ENCODE measurements at places on chromosomes 11 and 22.

GRCh38 chr11:43397251-43397650, 38.5 kb downstream of the TTC17 start:
- DNase-seq: no peak

DNA sequence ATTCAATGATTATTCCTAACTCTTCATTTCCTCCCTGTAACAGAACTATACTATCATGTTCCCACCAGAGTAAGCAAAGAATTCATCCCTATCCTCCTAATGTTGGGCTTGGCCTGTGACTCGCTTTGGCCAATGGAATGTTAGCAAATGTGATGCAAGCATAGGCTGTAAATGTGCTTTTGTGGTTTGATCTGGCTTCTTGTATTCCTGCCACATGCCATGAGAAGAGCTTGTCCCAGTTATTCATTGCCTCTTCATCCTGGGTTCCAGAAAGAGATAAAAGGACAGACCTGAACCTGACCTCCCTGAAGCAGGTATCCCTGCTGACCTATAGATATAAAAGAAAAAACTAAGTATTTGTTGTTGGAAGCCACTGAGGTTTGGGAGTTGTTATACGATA, 51.0 kb downstream of the SYTL2 start:
- no peak for DNase-seq

- DNase-seq: no peak
Observed at GRCh38 chr11:102812188-102812587, 14.2 kb upstream of the MMP1 start.

DNA sequence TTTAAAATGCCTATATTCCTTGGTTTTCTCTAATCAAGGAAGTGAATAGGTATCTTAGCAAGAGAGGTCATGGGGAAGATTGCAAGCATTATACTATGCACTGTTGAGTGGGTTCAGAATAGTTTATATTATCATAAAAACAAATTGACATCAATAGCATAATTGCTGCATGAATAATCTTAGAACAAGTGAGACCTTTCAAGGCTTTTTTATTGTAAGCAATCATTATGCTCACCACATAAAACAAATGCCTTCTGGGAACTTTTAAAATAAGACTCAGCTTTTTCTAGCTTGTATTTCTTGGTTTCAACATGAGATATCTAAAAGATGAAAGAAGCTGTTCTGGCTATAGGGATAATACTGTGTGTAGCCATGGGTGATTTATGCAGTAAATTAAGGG, 135.6 kb upstream of the ZC3H12C start:
- no peak for DNase-seq

GRCh38 chr11:92257536-92257935, 32.9 kb downstream of the FAT3 start:
- no peak for DNase-seq

DNA sequence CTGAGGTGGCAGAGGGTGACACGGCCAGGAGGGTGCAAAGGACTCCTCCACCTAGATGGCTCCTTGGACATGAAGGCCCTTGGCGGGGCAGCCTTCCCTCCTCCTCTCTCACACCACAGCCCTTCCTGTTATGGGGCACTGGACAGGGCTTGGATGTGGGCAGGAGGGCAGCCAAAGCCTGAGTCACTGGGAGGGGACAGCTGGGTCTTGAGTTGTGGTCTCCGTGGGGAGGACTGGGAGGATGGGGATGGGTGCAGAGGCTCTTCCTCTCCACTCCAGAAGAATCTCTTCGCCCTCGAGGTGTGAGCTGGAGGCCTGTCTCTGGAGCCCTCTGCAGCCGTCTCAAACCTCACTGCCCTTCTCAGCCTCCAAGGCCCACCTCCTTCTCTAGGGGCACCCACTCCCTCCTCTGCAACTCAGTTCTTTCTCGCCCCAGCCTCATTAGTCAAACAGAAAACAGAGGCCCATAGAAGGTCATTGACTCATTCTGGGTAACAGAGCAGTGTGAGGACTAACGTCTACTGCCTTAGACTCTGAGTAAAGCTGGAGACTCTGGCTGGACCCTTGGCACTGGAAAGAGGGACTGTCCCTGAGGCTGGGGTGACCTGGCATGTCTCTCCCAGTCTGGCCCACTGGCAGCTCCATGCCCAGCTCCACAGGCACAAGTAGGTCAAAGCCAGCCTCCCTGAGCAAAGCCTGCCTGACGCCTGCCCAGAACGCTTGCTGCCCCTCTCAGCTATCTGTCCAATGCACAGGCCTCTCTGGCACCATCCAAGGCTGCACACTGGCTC, 47.5 kb upstream of the CDON start:
- DNase-seq: no peak

DNA sequence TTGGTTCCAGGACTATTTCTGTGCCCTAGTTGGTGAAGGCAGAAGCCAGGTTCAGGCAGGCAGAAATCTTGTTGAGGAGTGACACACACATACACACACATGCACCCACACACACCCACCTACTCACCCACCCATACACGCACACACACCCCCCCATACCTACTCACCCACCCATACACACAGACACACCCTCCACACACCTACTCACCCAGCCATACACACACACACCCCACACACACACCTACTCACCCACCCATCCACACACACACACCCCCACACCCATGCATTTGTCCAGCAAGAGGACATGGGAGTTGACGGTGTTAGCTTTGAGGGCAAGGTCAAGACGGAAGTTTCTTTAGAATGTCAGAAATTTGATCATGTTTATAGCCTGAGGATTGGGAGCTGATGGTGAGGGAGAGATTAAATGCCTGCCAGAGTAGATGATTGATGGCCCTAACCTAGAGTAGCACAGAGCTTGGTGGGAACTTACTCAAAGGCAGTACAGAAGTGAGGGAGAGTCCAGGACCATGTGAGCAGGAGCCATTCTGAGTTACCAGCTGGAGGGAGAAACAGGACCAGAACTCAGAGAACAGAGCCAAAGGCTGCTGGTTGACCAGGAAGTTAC, 68.9 kb downstream of the CYB5R2 start:
- DNase-seq: no peak

DNA sequence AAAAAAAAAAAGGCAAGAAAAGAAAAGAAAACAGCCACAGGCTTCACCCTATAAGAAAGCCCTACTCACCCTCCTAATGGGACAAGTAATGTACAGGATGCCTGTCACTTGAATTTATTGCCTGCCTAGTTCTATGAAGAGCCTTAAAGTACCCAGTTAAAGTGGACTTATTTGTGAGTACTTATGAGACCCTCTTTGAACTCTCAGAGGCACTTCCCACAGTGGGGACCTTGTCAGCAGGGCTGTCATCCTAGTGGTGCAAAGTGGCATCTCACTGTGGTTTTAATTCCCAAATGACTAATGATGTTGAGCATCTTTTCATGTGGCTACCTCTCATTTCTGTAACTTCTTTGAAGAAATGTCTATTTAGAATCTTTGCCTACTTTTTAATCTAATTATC, 41.8 kb upstream of the BARX2 start:
- DNase-seq: no peak

- no peak for DNase-seq
Observed at GRCh38 chr11:95729462-95729861, 60.1 kb downstream of the FAM76B start.

Data from left cardiac atrium (tissue), 4 donors.